T47D (cell line): ENCODE measurements at places on chromosomes 3 and 15.
A peak's percentile ranks its signal among the peaks of the same experiment; 100 is the strongest.

DNA sequence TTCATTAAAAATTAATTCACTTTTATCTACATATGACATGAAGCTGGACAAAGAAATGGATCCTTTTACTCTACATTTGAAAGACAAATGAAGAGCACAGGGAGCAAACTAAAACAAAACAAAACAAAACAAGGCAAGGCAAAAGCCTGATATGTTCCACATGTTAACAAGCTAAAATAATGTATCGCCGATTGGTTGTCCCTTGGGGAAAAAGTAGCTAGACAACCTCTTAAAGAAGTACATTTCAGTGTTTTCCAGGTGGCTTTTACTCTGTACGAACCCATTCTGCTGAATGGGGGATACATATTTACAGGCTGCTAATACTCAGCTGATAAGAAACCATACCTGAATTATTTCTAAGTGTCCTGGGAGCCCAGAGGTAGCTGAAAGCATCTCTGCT is 493.0 kb upstream of the TBL1XR1 start:
- no peak for DNase-seq

GRCh38 chr3:69212411-69213160 is 90.2 kb upstream of the LMOD3 start:
- DNase-seq: no peak

DNA sequence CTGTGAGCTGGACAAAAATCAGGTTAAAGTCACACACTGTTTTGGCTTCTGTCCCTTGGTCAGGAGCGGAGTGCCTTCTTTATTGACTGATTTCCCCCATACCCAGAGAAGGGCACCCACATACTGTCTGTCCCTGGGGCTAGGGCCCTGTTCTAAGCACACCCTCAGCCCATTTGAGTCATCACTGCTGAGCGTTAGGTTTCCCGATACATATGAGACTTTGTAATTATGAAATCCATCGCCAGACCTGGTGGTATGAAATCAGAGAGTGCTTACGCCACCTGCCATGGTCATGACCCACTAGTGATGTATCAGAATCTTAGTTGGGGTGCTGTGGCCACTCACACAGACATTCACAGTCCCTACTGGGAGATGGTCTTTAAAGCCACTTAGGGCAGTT is 96.8 kb downstream of the CHDH start:
- no peak for DNase-seq

GRCh38 chr3:70000028-70000410 is 486 bp downstream of the SAMMSON start:
- DNase-seq: no peak

- DNase-seq: no peak
Observed at GRCh38 chr3:45552031-45552793, 42.3 kb upstream of the LIMD1 start.

- no peak for DNase-seq
Observed at GRCh38 chr3:143839980-143840379, 8.3 kb downstream of the SLC9A9 start.

GRCh38 chr3:173037840-173038483 is 103.1 kb downstream of the SPATA16 start:
- no peak for DNase-seq

DNA sequence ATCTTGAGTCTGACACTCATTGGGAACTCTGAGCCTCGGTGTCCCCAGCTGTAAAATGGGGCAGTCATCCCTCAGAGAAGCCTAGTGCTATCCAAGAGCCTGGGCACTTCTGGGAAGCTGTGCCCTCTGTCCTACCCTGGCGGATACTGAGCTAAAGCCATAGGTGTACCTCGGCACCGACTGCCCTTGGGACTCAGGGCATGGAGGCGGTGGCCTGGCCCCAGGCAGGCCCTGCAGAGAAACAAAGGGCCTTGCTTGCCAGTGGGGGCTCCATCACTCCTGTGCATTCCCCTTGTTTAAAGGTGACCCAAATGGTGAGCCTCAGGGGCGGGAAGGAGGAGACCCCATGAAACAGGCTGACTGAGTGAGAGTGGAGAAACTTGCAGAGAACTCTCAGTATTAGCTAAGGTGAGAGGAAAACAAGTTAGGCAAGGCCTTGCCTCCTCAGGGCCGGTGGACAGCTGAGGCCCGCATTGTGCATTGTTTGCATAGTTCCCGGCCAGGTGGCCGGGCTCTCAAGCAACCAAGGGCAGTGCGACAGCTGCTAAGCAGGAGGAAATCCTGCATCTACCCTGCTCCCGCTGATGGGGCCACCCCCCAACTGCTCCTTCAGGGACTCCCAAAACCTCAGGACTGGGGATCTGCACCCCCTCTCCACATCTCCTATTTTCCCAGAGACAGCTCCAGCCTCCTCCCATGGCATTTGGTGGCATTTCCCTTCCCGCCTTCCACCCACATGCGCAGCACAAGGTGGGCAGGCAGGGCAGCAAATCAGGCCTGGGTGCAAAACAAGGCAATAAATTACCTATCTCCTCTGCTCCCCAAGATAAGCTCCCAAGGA is 4.3 kb downstream of the PFKFB4 start:
- DNase-seq: peak; percentile 75

GRCh38 chr3:41522612-41523011 is 323.3 kb downstream of the CTNNB1 start:
- DNase-seq: no peak

- no peak for DNase-seq
Observed at GRCh38 chr15:73794443-73795133, 41.4 kb upstream of the INSYN1 start.

GRCh38 chr15:29945943-29946596 is 123.8 kb upstream of the TJP1 start:
- no peak for DNase-seq

GRCh38 chr3:177959188-177959587 is 577.0 kb upstream of the KCNMB2 start:
- no peak for DNase-seq

- DNase-seq: no peak
Observed at GRCh38 chr3:52085681-52086282, 29.4 kb upstream of the DUSP7 start.

GRCh38 chr3:117238806-117239205 is 529.2 kb downstream of the TUSC7 start:
- no peak for DNase-seq

GRCh38 chr3:59813148-59813538 is 763.3 kb upstream of the CFAP20DC start:
- no peak for DNase-seq

DNA sequence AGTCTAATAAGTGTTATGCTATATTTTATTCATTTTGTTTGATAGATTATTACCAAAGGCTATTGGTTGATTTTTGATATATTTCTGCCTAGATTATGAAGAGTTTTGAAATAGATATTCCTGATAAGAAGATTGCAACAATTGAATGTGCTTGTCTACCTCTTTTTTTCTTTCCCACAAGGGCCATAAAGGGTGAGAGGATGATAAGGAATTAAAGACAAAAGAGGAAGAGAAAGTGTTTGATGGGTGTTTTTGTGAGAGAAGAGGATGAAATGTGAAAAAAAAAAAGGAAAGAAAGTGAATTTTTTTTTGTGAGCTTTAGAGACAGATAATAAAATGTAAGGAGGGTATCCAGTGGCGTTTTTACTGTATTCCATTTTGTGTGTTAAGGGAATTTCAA is 244.4 kb downstream of the CHST2 start:
- no peak for DNase-seq

GRCh38 chr3:123267821-123268220 is 66.1 kb downstream of the SEC22A start:
- DNase-seq: no peak

GRCh38 chr15:89123181-89123525 is 34.9 kb downstream of the ABHD2 start:
- no peak for DNase-seq

GRCh38 chr15:39682366-39682765 is 100.3 kb downstream of the FSIP1 start:
- DNase-seq: no peak

- no peak for DNase-seq
Observed at GRCh38 chr3:43379343-43379742, 93.0 kb downstream of the SNRK start.

GRCh38 chr15:81311752-81312464 is 12.0 kb downstream of the STARD5 start:
- DNase-seq: no peak

GRCh38 chr3:76245622-76246021 is 460.3 kb upstream of the ZNF717 start:
- no peak for DNase-seq

DNA sequence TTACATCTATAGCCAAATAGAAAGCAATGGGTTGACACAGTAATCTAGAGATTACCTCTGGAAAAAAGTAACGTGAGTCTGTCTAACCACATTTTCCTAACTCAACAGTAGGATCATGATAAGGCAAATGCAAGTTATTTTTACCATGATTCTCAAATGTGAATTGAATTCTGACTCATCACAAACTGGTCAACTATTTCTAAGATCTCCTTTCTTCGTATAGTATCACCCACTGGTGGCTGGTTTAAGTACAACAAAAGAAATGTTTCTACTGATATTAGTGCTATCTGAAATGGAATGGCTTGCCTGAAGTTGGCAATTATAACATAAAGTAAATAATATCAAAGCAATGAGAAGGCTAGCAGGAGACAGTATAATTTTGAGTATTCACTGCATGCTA is 102.2 kb downstream of the ABI3BP start:
- no peak for DNase-seq

DNA sequence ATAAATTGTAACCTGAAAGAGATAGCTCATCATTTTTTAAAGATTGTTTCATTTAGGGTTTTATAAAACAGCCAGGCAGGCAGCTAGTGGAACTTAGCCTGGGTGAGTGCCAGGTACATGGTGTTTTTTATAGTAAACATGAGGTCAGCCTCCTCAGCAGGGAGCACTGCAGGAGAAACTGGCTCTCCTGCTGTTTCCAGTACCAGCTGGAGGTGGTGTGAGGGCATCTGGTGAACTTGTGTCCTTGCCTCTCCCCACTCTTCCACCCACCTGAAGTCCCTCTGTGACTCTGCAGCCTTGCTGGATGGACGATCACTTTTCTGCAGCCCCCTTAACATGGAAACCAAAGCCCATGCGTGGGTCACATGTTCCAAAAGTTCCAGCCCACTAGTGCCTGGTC is 128.4 kb downstream of the FAM174B start:
- peak; percentile 62 for DNase-seq

GRCh38 chr15:101667881-101668280 is 15.7 kb upstream of the TM2D3 start:
- no peak for DNase-seq

DNA sequence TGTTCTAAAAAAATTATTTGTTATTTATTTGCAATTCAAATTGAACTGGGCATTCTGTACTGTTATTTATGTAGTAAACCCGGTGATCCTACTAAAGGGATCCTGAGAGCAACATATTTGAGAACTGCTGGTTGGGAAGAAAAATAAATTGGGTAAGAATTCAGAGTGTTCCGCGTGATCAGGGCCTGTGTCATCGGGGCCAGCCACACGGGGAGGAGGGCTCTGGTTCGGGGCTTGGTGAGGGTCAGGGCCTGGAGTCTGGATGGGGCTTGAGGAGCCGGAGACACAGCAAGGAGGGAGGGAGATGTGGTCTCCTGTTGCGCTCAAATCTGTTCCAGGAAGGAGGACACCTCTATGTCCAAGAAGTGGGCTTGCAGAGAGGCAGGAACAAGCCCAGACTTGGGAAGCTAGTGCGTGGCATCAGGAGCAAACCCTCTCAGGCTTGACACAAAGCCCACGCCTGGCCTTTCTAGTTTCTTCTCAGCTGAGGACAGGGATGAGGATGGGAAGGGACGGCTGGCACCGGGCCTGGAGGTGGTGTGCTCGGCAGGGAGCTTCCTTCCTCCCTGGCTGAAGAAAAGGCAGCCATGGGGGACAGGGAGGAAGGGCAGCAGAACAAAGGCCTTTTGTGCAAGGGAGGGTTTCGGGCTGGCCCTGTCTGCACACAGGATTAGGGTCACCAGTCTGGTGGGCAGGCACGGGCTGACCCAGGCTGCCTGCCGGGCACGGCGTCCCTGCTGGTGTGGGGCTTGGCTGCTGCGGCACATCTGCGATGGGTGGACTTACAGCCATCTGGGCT is 22.9 kb upstream of the FBLN2 start:
- DNase-seq: no peak

GRCh38 chr3:102026656-102027055 is 177.3 kb downstream of the NFKBIZ start:
- DNase-seq: no peak

DNA sequence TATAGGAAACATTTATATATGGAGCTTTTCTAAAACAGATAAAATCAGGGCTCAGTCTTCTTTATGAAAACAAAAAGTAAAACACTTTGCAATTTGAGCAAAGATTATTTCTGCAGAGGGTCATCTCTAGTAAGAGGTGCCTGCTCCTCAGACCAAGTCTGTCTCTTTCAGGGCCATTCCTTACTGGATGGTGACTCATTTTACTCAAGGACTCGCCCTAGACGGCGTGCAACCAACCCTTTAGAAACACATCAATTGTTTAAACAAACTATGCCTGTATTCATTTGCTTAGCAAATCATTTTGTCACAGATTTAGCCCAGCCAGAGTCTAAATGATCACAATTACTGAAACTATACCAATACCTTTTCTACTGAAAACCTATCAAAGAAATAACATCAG is 242.8 kb upstream of the ICE2 start:
- no peak for DNase-seq

DNA sequence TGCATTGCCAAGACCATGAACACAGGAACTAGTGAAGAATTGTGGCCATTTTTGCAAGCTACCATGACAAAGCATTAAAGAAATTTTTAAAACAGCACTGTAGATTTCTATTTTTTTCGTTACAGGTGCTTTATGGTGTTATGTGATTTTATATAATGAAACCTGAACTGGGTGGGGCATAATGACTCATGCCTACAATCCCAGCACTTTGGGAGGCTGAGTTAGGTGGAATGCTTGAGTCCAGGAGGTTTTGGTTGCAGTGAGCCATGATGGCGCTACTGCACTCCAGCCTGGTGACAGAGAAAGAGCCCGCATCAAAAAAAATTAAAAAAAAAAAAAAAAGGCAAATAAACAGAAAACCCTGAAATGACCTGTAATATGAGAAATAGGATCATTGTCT is 846.7 kb downstream of the EPHA3 start:
- no peak for DNase-seq

GRCh38 chr3:61452535-61453090 is 108.8 kb upstream of the PTPRG start:
- DNase-seq: no peak

- no peak for DNase-seq
Observed at GRCh38 chr3:169945313-169945712, 21.3 kb upstream of the SEC62 start.

GRCh38 chr15:35047528-35047927 is 37.6 kb downstream of the NANOGP8 start:
- DNase-seq: no peak
